ENCODE measurements at places on chromosomes 1 and 21.

DNA sequence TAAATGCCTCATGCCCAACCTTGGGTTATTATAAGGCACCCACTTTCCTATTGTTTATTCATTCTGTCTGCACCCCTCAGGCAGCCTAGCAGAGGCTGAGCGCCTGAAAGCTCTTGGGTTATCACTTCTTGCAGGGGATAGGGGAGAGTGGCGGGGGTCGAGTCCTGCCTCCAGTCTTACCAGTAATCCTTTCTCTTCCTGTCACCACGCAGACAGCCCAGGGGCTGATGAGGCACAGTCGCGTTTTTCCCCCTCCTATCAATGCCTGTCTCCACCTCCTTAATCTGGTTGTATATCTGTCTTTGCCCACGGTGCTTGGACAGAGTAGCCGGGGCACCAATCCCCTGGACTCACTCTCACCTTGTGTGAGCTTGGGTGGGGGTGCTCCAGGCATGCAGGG is 733.1 kb downstream of the MATN1 start:
- DNase-seq, result no peak

GRCh38 chr1:110425612-110426152 is 18.2 kb upstream of the LAMTOR5 start:
- DNase-seq, result no peak

DNA sequence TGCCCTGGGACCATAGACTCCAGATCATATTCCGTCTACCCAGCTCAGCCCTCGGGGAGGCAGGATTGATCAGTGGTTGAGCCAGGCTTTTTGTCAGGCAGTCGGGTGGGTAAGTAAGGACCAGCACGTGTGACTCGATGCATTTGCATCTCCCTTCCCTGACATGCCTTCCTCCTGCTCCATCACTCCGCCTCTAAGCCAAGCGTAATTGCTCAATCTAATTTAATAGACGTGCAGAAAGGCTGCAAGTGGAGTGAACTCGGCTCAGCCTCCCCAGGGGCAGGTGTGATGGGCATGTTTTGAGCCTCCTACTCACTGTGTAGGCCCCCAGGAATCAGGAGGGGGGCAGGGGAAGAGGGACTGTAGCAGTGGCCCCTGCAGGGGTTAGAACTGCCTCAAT is 34.6 kb upstream of the GRIK3 start:
- DNase-seq, result no peak

- DNase-seq, result peak; percentile 9
Measured at GRCh38 chr1:72202761-72203160, 79.6 kb downstream of the NEGR1 start.

DNA sequence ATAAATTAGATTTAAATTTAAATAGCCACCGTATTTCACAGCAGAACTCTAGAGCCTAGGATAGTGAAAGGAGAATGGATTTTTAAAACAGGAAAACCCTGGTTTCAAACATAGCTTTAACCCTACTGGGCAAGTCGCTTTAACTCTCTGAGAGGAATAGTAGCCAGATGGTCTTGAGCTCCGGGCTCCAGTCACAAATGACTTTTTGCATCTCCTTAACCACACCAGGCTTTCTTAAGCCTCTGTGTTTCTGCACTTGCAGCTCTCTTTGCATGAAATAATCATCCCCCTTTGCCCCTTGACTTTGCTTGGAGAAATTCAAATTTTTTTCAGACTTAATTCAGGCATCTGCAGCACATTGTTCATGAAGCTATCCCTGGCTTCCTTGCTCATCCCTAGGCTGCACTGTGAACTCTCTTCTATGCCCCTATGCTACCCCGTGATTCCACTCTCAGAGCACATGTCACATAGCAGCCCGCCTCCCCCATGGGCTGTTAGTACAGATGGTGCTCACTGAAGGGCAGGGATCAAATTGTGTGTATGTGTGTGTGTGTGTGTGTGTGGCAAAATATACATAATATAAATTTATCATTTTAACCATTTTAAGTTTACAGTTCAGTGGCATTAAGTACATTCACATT is 68.8 kb upstream of the DAB1 start:
- DNase-seq, result no peak

DNA sequence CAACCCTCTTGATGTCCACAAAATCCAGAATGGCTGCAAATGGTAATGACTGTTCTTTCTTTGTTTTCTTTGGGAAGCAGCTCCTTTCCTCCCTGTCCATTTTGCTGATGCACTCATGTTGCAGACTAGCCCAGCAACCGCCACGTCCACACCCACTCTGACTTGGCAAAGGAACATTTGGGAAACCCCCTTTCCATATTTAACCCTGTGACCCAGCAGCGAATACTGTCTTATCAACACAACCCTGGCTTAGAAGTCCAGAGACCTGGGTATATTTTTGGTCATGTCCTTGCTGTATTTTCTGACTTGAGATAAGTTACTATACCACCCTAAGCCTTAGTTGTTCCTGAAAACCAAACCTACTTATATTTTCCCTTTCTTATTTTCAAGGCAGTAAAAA is 18.1 kb upstream of the SHE start:
- DNase-seq, result peak; percentile 12

DNA sequence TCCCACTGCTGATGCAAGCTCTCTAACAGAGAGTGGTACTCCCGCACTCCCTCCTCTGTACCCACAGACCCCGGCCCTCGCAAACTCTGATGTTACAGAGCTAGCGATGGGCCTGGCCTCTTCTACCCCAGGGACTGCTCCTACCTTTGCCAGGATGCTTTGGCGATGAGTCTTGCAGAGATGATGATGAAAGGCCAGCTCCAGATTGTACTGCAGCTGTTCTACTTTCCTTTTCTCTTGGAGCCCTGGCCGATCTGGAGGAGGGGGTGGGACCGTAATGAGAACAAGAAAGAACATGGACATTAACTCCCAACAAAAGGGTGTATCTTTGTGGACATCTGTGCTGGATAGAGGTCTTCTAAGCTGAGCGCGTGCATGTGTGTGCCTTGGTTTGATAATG is 6.0 kb upstream of the LINGO4 start:
- peak; percentile 9 for DNase-seq

GRCh38 chr1:36321119-36321951 is 2.1 kb downstream of the EVA1B start:
- DNase-seq, result peak; percentile 75

GRCh38 chr21:39016740-39017315 is 166.4 kb downstream of the PSMG1 start:
- peak; percentile 70 for DNase-seq

DNA sequence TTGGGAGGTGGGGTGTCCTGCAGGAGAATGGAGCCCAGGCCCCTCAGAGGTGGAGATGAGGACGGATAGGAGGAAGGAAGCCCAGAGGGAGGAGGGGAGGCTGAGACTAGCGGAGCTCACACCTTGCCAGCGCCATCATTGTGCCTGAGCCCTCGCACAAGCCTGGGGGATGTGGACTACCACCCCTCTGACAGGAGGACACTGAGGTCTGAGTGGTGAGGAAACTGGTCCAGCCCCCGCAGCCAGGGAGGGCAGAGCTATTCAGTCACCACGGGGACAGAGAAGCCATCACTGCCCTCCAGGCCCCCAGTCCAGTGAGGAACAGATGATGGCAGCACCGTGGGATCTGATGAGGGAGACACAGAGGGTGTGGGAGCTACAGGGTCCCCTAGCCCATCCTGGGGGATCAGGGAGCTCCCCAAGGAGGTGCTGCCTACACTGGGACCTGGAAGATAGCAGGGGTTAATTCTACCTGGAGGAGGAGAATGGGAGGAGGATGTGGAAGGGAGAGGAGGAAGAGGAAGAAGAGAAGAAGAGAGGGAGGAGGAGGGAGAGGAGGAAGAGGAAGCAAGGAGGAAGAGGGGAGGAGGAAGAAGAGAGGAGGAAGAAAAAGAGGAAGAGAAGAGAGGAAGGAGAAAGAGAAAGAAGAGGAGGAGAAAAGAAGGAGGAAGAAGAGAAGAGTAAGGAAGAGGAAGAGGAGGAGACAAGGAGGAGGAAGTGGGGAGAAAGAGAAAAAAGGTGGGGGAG is 31.0 kb downstream of the MATN1 start:
- DNase-seq, result no peak

DNA sequence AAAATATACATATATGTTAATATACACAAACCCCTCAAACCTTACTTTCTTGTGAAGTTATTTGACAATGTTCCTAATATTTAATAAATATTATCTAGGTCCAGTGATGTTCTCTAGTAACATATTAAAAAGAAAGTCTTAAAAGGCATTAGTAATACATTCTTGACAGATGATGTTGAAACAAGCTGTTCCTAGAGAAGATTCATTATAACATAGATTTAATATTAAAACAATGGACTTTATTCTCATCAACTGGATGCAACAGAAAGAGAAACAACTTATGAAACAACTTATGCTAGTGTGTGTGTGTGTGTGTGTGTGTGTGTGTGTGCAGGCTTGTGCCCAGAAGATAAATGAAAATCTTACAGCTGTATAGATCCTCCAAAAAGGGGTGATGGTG is 68.5 kb upstream of the PLXNA2 start:
- no peak for DNase-seq

DNA sequence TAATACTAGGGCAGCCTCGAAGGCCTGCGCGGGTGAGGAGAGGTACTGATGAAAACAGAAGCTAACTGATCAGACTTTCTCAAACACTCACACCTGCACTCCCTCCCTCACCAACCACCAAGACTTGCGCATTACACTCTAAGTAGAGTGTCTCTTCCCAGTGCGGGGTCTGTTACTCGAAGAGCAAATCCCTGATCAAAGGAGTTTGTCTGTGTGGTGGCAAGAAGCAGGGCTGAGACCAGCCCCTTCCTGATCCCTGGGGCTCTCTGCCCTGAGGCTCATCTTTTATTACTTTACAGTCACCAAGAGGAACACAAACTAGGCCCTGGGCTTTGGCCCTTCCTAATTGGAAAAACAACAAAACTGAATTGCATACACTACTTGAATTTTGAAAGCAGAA is 19.5 kb upstream of the TSNAX start:
- DNase-seq, result no peak

Measured in iris pigment epithelial cell (primary cell).